ENCODE measurements at places on chromosomes 2 and 18. TPM values are rescaled to one million over a fixed set of nuclear protein-coding genes. Genes with fewer than 3 reads are reported as not detected.

Gene POTEJ
- not detected for total RNA-seq

Gene CNDP1
- not detected for total RNA-seq

Gene SERPINB7
- 0.36 TPM for total RNA-seq

Gene SATB2
- total RNA-seq: 54.5 TPM

Gene DSC2
- under 0.01 TPM for total RNA-seq

Gene NDC80
- 2.2 TPM for total RNA-seq

Gene RIF1
- 48.5 TPM for total RNA-seq

Gene SERPINB11
- not detected for total RNA-seq

Gene EFHD1
- total RNA-seq: 2.4 TPM

All from osteoblast (primary cell).